NCI-H748 treated with DMSO at 0.1 percent for 48 hours (cell line): ENCODE measurements at places on chromosomes 3 and 15.

DNA sequence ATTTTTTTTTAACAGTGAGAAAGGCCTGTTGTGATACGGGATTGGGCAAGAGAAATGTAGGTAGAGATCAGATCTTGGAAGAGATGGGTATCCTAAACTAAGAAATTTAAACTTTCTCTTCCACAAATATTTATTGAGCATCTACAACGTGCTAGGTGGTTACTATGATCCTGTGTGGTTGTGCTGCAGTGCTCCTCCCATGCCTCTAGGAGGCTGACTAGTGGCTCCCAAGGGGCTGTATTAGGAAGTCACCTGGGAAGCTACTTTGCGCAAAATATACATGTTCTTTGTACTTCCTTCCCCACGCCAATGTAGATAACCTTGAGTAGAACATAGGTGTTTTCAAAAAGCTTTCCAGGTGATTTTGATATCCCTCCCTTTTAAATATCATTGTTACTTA, 27.2 kb downstream of the USP3 start:
- DNase-seq: no peak

- no peak for DNase-seq
Observed at GRCh38 chr15:88980498-88980897, 67.3 kb upstream of the MFGE8 start.

GRCh38 chr3:63674586-63674985, 22.1 kb downstream of the SNTN start:
- DNase-seq: no peak

GRCh38 chr15:69224383-69224782, 63.9 kb downstream of the GLCE start:
- DNase-seq: no peak

DNA sequence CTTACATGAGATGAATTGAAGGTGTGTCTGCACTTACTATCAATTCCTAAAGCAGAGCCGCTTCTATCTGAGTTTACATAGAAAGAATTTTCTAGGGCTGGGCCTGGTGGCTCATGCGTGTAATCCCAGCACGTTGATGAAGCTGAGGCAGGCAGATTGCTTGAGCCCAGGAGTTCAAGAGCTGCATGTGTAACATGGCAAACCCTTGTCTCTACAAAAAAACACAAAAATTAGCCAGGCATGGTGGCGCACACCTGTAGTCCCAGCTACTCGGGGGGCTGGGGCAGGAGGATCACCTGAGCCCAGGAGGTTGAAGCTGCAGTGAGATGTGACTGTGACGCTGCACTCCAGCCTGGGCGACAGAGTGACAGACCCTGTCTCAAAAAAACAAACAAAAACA, 18.1 kb upstream of the ATP13A3 start:
- no peak for DNase-seq

DNA sequence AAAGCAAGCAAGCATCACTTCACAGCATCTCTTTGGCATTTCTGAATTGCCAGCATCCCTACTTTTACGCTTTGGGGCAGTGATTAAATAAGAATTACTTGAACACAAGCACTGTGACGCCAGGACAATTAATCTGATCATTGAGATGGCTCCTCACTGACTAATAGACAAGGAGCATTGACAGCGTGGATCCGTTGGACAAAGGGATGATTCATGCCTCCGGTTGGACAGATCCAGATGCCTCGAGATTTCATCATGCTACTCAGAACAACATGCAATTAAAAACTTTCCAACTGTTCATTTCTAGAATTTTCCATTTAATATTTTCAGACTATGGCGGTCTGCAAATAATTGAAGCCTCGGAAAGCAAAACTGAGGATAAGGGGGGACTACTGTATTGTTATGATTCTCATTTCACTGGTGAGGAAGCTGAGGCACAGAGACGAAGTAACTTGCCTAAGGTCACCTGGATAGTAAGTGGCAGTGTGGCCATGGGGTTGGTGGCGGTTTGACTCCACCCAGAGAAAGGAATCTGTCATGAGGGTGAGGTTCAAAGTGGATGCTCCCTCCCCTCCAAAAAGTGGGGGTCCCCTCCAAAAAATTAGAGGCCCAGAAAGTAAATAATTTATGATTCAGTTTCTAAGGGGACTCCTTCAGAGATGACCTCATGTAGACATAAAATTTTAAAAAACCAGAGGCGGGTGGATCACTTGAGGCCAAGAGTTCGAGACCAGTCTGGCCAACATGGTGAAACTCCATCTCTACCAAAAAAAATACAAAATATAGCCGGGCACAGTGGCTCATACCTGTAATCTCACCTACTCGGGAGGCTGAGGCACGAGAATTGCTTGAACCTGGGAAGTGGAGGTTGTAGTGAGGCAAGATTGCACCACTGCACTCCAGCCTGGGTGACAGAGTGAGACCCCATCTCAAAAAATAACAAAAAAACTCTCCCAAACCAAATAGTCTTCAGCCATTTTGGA, 12.3 kb upstream of the PGPEP1L start:
- DNase-seq: no peak

GRCh38 chr3:66039590-66039887, 821 bp upstream of the MAGI1 start:
- no peak for DNase-seq

- DNase-seq: no peak
Observed at GRCh38 chr3:32335365-32336112, 56.1 kb upstream of the CMTM7 start.

GRCh38 chr3:113783463-113783862, 36.6 kb downstream of the ATP6V1A start:
- DNase-seq: no peak

- DNase-seq: no peak
Observed at GRCh38 chr15:44308415-44308814, 19.9 kb downstream of the GOLM2 start.

DNA sequence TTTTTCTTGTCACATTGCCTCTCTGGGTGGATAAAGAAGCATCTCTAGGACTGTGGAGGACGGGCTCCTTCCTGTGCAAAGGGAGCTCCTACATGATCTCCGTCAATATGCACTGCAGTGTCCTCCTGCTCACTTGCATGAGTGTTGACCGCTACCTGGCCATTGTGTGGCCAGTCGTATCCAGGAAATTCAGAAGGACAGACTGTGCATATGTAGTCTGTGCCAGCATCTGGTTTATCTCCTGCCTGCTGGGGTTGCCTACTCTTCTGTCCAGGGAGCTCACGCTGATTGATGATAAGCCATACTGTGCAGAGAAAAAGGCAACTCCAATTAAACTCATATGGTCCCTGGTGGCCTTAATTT, 478 bp downstream of the GPR15 start:
- no peak for DNase-seq

DNA sequence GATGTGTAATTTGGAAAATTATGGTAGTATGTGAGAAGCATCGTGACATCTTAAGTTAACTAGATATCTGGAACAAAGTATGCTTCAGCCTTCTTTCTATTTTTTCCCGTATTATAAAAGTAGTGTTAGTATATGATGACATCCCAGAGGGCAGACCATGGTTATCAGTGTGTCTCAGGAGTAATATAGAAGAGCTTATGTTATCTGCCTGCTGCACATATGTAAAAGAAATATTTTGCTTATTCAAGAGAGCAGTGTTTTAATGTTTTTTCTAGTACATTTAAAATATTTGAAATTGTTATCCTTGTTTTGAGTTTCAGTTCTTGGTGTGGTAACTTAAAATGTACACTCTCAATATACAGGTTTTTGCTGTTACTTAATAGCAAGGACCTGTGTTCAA, 24.1 kb downstream of the PLCL2 start:
- DNase-seq: no peak

DNA sequence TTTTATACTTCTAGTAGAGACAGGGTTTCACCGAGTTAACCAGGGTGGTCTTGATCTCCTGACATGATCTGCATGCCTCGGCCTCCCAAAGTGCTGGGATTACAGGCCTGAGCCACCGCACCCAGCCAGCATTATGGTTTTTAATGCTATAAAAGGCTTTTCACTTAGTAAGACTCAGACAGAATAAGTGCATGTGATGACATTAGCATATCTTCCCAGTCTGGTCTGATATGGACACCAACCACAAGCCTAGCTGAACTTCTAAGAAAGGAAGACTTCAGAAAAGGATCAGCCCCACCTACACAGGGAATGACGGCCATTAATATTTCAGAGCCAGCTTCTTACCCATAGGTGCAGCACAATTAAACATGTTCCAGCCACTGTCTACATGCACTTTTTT, 27.0 kb downstream of the GRK7 start:
- no peak for DNase-seq
